ENCODE measurements at places on chromosomes 7 and 10. TPM values are rescaled to one million over a fixed set of nuclear protein-coding genes. Genes with fewer than 3 reads are reported as not detected.

RAPGEF5 gene
- 0.03 TPM for total RNA-seq

FAM25A gene
- not detected for total RNA-seq

SVOPL gene
- total RNA-seq, result not detected

NPFFR1 gene
- total RNA-seq, result not detected

LRRD1 gene
- total RNA-seq, result 0.05 TPM

FAM241B gene
- 1.2 TPM for total RNA-seq

HECW1 gene
- not detected for total RNA-seq

ASB10 gene
- total RNA-seq, result not detected

PSPH gene
- 53.2 TPM for total RNA-seq

ELFN1 gene
- total RNA-seq, result 1.3 TPM

KIAA1549 gene
- total RNA-seq, result 12.5 TPM

CYP3A5 gene
- 0.36 TPM for total RNA-seq

ANK3 gene
- 2.5 TPM for total RNA-seq

AASS gene
- 50.4 TPM for total RNA-seq

GIMAP1 gene
- total RNA-seq, result not detected

PTPN20 gene
- not detected for total RNA-seq

TAS2R5 gene
- total RNA-seq, result 0.18 TPM

SP8 gene
- 2.5 TPM for total RNA-seq

ACSL5 gene
- not detected for total RNA-seq

CRHR2 gene
- total RNA-seq, result not detected

BRI3 gene
- total RNA-seq, result 43.7 TPM

TMEM248 gene
- total RNA-seq, result 140 TPM

FAM53B gene
- 10.0 TPM for total RNA-seq

ZNF804B gene
- 0.04 TPM for total RNA-seq

C10orf62 gene
- 0.75 TPM for total RNA-seq

GIMAP2 gene
- total RNA-seq, result not detected

PODXL gene
- total RNA-seq, result 78.1 TPM

ZP3 gene
- 0.99 TPM for total RNA-seq

LIPA gene
- total RNA-seq, result 14.6 TPM

TCERG1L gene
- not detected for total RNA-seq

MCM10 gene
- total RNA-seq, result 53.1 TPM

SPACDR gene
- total RNA-seq, result not detected

SPDYE11 gene
- not detected for total RNA-seq

MTERF1 gene
- 19.9 TPM for total RNA-seq

CTAGE8 gene
- not detected for total RNA-seq

LSM8 gene
- total RNA-seq, result 76.8 TPM

C10orf95 gene
- total RNA-seq, result 0.15 TPM

POU6F2 gene
- total RNA-seq, result not detected

CTTNBP2 gene
- 0.43 TPM for total RNA-seq

RARRES2 gene
- 89.7 TPM for total RNA-seq

LIPN gene
- not detected for total RNA-seq

TMEM229A gene
- total RNA-seq, result not detected
